Stimulated activated CD8-positive, alpha-beta memory T cell treated with anti-CD3 and anti-CD28 coated beads, Interleukin-4, amount 100 ng/mL, for 4 hours (primary cell): ENCODE measurements at places on chromosomes 11 and 22.
A peak's percentile ranks its signal among the peaks of the same experiment; 100 is the strongest.

GRCh38 chr11:3090096-3090901 is 33.1 kb upstream of the CARS1 start:
- DNase-seq = no peak

DNA sequence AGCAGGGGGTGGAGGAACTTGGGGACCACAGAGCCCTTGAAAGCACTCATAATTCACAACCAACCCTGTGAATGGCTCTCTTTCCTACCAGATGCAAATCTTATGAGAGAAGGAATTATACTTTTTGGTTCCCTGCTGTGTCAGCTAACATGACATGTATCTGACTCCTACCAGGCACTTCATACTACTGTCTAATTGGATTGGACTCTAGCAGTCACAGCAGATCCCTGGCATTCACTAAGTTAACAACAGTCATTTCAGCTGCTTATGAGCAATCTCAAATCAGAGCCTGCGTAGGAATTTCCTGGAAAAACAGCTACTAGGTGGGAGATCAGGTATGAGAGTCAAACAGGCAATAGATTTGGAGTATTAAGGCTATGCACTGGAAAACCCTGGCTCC is 11.1 kb upstream of the ENDOD1 start:
- DNase-seq = no peak

- DNase-seq = no peak
Measured at GRCh38 chr11:70783356-70783755, 385.0 kb downstream of the CTTN start.

DNA sequence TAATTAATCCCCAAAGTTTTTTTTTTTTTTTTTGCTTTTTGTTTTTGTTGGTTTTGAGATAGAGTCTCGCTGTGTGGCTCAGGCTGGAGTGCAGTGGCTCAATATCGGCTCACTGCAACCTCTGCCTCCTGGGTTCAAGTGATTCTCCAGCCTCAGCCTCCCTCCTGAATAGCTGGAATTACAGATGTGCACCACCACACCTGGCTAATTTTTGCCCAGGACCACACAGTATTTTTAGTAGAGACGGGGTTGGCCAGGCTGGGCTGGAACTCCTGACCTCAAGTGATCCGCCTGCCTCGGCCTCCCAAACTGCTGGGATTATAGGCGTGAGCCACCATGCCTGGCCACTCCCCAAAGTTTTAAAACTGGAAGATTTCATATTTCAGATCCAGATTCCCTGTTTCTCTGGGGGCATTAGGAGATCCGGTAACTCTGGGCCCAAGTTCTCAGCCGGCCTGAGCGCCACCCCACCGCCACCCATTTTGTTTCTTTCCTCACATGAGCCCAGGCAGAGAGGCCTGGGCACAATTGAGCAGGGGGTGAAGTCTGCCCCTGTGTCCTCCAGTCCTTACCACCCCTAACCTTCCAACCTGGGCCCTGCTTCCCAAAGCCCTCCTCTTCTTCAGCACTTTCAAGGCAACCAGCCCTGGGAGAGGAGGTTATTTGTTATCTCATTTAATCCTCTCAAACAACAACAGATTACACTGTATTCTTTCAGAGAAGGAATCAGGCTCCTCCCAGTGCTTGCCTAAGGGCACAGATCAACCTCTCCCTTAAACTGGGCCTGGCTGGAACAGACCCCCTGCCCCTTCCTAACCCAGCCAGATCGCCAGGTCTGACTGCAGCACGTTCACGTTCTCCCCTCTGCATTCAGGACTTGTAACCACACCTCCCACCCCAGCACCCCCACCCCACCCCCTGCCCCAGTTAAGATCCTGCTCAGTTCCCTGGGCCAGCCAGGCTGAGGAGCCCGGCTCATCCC is 1.9 kb upstream of the CSNK1E start:
- no peak for DNase-seq

- DNase-seq = no peak
Measured at GRCh38 chr11:2883979-2884815, 1.4 kb downstream of the CDKN1C start.

- DNase-seq = no peak
Measured at GRCh38 chr11:43992834-43993637, 50.6 kb downstream of the C11orf96 start.

DNA sequence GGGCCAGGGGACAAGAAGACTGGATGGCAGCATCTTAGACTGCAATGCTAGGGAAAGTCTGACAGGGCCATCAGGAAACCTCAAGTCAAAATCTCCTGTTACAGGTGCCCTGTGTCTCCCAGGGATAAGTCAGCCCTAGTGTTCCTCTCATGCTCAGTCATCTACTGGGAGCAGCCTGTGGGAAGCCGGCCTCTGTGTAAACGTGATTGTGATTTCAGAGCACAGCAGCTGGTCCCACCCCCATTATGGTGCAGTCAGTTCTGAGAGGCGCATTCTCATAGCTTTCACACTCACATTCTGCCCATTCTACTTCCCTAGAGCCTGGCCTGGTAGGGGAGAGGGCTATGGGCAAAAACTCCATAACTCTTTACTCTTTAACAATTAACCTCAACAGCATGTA is 7.2 kb upstream of the SLN start:
- DNase-seq = no peak

- DNase-seq = no peak
Measured at GRCh38 chr22:46958191-46958590, 195.7 kb downstream of the TBC1D22A start.

GRCh38 chr22:40567106-40567505 is 69.4 kb downstream of the MRTFA start:
- DNase-seq = no peak

- no peak for DNase-seq
Measured at GRCh38 chr11:131668500-131669400, 298.3 kb downstream of the NTM start.

- peak; percentile 86 for DNase-seq
Measured at GRCh38 chr22:44735518-44736428, 16.6 kb upstream of the ARHGAP8 start.

- DNase-seq = no peak
Measured at GRCh38 chr11:100354736-100355135, 332.4 kb upstream of the ARHGAP42 start.

GRCh38 chr22:20156611-20157429 is 6.0 kb upstream of the CCDC188 start:
- peak; percentile 93 for DNase-seq

DNA sequence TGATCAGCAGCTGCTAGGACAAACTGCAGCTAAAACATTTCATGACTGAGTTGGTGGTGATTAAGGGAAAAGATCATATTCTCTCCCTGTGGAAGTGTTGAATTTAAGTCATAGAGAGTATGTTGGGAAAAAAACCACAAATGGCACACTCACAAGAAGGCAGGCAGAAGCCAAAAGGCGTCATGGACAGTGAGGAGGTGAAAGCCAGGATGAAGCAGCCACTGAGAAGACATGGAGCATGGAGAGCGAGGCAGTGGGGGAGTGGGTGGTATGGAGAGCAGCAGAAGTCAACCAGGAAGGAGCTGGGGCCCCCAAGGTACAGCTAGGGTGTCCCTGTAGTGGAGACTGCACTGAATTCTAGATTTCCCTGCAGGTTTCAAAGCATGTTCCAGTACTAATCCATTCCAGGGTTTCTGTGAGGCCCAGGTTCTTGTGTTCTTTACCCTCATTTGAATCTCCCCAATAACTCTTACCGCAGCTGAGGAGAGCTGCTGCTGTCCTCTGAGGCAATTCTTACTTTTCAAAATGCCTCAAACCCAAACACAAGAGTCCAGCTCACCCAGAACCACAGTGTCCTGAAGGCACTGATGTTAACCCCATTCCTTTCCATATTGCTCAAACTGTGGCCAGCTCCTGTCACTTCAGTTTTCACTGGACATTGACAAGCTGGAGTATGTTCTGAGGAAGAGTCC is 191.8 kb upstream of the E2F8 start:
- no peak for DNase-seq

DNA sequence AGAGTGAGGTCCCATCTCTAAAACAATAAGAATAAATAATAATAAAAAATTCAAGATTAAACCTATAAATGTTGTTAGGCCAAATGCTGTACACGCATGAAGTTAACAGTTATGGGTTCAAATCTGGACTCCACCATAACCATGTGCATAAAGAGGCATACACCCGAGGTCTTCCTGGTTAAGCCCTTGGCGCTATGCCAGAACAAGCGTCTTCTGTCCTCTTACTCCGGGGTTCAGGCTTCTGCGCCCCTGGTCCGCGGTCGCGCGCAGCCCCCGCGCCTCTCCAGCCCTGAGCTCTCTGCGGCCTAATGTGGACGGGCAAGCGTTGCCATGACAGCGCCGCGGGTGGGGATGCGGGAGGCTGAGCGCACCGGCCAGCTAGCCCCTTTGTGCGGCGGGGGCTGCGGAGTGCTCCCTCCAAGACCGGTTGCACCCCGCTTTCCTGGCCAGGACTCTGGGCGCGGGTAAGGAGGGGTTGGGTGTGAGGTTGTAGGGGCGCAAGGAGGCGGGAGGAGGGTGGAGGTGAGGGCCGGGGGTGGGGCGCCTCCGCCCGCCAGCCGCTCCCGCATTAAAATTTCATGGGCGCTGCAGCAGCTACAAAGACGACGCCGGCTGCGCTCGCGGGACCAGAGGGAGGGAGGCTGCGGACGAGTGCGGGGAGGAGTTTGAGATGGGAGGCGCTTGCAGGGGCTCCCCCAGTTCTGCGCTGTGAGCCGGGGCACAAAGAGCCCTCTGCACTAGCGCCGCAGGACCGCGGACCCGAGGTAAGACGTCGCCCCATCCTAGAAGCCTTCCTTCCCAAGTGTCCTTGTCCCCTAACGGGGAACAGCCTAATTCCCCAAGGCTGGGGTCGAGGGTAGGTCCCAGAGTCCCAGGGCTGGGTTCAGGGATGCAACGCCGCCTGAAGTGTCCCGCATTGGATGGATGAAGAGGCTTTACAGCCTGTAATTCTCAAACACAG is at the start of gene MIAT:
Gene MIAT (plus strand): TSS at position 698 of the 961 bp plus-strand sequence.
- no peak for DNase-seq

GRCh38 chr11:93494357-93494756 is 48.8 kb downstream of the SMCO4 start:
- DNase-seq = no peak

DNA sequence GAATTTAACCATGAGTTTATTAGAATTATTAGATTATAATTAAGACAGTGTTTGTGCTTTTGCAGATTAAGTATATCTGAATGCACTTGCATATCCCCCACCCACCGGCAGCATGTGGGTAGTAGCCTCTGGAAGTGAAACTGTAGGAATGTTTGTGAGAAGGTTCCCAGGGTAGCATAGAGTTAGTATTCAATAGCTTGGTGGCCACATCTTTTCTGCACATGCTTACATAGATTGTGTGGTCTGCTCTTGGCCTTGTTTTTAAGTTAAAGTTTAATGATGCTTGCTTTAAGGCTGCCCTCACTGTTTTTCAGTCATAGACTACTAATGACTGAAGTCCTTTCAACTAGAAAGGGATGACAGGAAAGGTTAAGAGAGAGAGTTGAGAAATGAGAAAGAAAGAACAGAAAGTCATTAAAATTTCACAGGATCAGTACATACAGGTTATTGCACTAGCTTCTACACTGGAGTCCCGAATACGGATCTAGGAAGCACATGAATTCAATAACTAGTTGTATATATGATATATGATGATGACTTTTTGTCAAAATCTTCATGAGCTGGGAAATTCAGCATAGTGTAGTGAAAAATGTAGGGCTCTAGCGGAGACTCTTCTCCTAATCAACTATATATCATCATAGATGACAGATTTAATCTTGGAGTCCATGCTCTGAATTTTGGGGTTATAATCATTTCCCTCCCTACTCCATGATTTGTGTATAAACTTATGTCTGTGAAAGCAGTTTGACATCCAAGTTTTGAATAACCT is 137.1 kb downstream of the ARHGAP42 start:
- DNase-seq = no peak

- no peak for DNase-seq
Measured at GRCh38 chr11:102289592-102289991, 27.7 kb upstream of the BIRC3 start.

DNA sequence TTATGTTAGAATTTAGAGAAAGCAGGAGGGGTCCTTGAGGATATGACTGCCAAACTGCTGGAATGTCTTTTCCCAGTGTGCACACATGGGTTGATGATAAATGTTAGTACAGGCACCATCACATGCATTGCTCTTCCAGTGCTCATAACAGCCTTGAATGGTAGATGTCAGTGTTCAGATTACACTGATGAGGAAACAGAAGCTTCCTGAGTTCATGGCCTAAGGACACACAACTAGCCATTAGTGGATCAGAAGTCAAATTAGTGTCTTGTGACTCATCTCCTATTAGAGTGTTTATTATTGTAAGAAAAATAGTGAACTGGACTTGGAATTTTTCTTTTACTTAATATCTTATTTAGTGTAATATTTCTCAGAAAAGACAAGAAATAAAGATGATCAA is 241.5 kb downstream of the DDX10 start:
- no peak for DNase-seq

DNA sequence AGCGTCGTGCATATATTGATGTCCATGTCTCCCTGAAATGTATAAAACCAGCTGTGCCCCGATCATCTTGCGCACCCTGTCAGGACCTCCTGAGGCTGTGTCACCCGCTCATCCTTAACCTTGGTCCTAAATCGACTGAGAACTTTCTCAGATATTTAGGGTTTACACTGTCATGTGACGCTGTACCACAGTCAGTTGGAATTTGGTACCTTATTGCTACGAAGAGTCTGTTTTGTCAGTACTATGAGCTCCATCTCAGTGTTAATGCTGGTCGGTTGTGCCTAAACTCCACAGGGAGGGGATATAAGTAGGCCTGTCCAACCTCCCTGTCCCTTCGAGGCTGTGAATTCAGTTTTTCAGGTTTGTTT is 1.8 kb upstream of the IFITM2 start:
- no peak for DNase-seq

DNA sequence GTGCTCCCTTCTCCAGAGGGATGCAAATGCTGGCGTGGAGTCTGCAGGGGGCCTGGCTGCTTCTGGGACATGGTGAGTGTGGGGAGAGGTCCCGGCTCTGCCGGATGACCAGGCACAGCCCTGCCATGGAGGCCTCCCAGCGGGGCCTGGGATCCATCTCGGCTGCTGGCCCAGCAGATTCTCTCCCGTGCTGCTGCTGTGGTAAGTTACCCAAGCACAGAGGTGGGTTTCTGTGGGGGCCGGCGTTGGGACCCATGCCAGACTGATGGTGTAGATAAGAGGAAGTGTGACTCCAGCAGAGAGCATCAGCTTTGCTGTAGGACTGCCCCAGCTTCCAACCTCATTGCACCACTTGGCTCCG is 147.5 kb upstream of the B3GAT1 start:
- no peak for DNase-seq

DNA sequence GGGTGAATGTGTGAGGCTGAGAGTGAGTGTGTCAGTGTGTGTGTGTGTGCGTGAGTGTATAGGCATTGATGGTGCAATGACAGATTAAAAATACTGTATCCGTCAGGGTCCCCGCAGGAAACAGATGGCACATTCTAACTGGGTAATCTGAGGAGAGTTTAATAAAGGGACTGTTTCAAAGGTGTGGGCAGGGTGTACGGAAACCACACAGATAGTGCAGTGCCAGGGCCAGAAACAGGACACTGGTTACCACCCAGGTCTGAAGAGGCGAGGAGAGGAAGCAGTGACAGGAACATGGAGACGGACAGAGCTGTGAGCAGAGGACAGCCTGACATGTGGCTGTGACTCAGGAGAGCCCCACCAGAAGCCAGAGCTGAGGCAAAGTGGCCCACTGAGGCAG is 16.5 kb downstream of the P2RX3 start:
- no peak for DNase-seq

- no peak for DNase-seq
Measured at GRCh38 chr22:26588729-26589366, 1.1 kb downstream of the TPST2 start.
